ENCODE measurements at places on chromosomes 11 and 22.

- H3K27me3 ChIP-seq, result peaks cover 22% of the 10 kb centered on the region
- no peak overlapping the region for H3K27ac ChIP-seq
- no peak overlapping the region for H3K4me3 ChIP-seq
- peaks cover 2% of the 10 kb centered on the region for H3K4me1 ChIP-seq
Measured at GRCh38 chr11:69434471-69434931, 47.0 kb upstream of the LINC01488 start.

DNA sequence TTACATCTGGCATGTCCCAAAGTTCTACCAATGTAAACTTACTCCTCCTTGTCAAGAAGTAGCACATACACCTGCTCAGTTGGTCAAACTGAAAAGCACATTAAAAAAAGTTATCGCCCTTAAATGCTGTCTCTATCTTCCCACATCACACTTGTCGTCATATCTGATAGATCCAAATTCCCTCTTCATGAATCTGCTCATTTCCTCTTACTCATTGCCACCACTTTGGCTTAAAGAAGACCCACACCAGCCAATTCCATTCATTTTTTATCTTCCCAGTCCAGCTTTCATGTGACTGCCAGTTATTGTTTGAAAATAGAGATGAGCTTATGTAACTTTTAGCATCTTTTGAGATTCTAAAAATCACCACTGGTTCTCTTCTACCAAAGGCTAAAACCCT, 305.9 kb upstream of the MTNR1B start:
- no peak overlapping the region for H3K27ac ChIP-seq
- no peaks in the 10 kb centered on the region for H3K4me1 ChIP-seq
- no peaks in the 10 kb centered on the region for H3K27me3 ChIP-seq
- no peaks in the 10 kb centered on the region for H3K36me3 ChIP-seq

DNA sequence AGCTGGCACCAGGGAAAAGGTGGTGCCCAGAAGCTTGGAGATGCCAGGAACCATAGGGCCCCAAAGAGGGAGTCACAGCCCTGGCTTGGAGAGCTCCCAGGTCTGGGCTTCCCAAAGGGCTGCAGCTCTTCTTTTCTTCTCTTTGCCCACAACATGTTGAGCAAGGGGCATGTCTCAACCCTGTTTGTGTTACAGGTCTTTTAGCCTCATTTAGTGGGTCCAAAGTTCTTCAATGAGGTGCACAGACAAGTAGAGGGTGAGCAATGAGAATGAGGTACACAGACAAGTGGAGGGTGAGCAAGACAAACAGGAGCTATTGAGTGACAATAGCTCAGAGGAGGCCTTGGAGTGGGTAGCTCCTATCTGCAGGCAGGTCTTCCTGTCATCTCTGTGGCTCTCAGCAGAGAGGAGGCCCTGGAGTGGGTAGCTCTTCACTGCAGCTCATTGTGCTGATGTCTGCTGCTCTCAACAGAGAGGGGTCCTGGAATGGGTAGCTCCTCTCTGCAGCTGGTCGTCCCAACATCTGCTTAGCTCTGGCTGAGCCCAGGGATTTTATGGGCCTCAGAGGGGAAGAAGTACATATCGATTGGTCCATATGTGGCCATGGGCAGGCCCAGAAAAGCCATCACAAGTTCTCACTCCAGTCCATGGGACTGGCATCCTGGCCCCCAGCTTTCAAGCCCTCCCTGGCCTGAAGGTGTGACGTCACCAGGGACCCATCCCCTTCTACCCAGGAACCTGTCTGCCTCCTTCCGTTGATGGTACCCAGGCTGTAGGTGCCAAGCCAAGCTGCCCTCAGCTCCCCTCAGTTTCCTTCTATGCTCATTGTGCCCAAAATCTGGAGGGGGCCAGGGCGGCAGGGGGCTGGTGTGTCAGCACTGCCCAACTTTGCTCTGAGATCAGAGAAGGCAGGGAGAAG, 34.9 kb downstream of the WBP2NL start:
- no peaks in the 10 kb centered on the region for H3K27me3 ChIP-seq
- H3K36me3 ChIP-seq, result peaks cover 21% of the 10 kb centered on the region
- DNase-seq, result no peak
- H3K4me1 ChIP-seq, result peaks cover 23% of the 10 kb centered on the region
- no peak overlapping the region for H3K4me3 ChIP-seq

DNA sequence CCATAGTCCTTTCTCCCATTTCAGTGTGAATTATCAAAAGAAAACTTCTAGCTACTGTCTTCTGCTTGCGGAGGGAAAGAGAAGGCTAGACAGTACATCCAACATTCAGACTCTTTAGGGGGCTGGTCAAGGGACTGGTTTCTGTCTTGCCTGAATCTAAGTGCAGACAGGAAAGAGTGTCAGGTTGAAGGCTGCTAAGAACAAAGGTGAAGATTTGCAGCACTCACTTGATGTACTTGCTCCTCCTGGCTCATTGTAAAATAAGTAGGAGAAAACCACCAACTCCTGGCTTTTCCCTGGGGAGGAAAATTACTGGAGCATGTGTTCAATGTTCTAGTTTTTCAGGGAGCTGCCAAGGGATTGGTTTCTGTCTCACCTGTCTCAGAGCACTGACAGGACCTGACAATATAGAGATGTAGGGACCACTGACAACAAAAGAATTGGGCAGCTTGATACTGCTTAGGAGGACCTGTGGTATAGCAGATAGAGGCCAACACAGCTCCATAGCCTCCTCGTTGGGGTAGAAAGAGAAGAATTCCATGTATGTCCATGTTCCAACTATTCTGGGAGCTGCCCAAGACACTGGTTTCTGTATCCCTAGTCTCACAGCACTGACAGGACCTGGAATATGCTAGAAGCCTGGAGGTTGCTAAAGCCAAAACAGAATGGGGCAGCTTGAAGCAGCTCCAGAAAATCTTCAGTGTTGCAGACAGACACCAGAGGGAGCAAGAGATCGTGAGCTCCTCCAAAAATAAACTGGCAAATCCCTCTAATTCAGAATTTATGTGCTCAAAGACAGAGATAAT, 39.7 kb upstream of the MMP12 start:
- H3K4me3 ChIP-seq, result no peak overlapping the region
- H3K36me3 ChIP-seq, result no peaks in the 10 kb centered on the region
- peaks cover 31% of the 10 kb centered on the region for H3K27me3 ChIP-seq
- H3K27ac ChIP-seq, result no peak overlapping the region
- DNase-seq, result no peak

- no peak for DNase-seq
- H3K27ac ChIP-seq, result peak overlapping the region; percentile 97
- peaks cover 63% of the 10 kb centered on the region for H3K36me3 ChIP-seq
- no peaks in the 10 kb centered on the region for H3K27me3 ChIP-seq
Measured at GRCh38 chr22:39021552-39022250, 774 bp downstream of the APOBEC3D start.

- H3K4me1 ChIP-seq, result peaks cover 53% of the 10 kb centered on the region
- H3K4me3 ChIP-seq, result no peak overlapping the region
- peaks cover 12% of the 10 kb centered on the region for H3K36me3 ChIP-seq
- DNase-seq, result no peak
- no peaks in the 10 kb centered on the region for H3K27me3 ChIP-seq
Measured at GRCh38 chr11:65552388-65552951, 5.7 kb downstream of the LTBP3 start.

DNA sequence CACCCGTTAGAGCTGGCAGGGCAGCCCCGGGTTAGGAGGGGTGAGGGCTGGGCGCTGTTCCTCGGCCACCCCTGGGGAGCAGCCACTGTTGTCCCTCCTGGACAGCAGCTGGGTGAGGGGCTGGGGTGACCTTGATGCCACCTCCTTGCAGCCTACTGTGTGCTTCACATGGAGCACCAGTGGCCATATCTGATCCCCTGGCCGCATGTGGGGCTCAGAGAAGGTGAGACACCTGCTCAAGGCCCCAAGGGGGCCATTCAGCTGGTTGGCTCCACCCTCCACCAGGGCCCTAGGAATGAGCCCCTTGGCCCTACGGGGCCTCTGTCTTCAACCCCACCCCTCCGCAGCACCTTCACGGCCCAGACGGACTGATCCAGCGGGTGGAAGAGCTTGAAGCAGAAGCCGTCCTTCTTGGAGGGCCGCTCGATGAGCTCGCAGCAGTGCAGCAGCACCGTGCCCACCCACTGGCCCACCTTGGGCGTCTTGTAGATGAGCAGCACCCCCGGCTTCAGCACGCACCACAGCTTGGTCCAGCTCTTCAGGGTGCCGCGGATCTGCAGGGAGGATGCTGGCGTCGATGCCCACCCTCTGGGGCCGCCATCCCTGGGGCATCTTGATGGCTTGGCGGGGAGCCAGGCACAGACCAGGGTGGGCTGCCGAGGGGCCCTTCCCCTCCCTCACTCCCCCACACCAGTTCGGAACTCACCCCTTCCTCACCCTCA, 44.9 kb downstream of the OSBPL5 start:
- no peak for DNase-seq
- H3K4me1 ChIP-seq, result no peaks in the 10 kb centered on the region
- H3K4me3 ChIP-seq, result no peak overlapping the region
- no peaks in the 10 kb centered on the region for H3K27me3 ChIP-seq
- H3K27ac ChIP-seq, result no peak overlapping the region

- no peak for DNase-seq
- peaks cover 8% of the 10 kb centered on the region for H3K27me3 ChIP-seq
- H3K36me3 ChIP-seq, result no peaks in the 10 kb centered on the region
- H3K4me1 ChIP-seq, result peaks cover 7% of the 10 kb centered on the region
- no peak overlapping the region for H3K4me3 ChIP-seq
Measured at GRCh38 chr11:14750911-14751310, 107.3 kb downstream of the PDE3B start.

DNA sequence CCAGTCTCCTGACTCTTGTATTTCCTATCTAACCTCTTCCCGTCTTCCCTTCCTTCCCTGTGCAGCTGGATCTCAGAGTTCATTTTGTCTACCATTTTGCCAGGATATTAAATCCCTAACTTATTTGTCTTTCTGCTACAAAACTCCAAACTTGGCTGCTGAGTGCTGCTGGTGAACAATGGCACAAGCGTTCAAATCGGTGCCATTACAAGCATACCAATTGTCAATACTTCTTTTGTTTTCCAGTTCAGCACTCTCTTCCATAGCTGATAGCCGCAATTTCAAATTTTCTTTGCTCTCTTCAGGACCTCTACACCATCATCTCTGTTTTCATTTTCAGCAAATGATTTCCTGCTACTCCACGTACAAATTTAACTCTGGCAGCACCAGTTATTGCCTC, 13.4 kb downstream of the IL18 start:
- H3K27ac ChIP-seq, result no peak overlapping the region
- H3K4me1 ChIP-seq, result no peaks in the 10 kb centered on the region
- DNase-seq, result no peak
- H3K36me3 ChIP-seq, result no peaks in the 10 kb centered on the region
- no peaks in the 10 kb centered on the region for H3K27me3 ChIP-seq

DNA sequence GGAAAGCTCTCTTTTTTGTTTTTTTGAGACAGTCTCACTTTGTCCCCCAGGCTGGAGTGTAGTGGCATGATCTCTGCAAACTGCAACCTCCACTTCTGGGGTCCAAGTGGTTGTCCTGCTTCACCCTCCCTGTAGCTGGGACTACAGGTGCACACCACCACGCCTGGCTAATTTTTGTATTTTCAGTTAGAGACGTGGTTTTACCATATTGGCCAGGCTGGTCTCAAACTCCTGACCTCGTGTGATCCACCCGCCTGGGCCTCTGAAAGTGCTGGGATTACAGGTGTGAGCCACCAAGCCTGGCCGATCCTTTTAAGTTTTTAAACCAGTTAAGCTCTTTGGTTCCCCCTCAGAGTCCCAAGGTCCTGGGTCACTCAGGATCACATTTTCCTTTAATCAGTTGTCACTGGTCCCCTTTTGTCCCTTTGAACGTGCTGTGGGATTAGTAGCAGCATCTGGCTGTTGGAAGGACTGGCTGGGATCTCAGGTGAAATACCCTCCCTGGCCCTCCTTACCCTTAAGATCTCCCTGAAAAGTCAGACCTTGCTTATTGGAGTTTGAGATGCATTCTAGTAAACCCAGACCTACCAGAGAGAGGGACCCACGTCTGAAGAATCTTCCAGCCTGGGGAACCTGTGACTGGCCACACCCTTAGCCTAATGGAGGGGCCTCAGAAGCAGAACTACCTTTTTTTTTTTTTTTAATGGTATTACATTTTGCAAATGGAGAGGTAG, 8.1 kb downstream of the MALAT1 start:
- DNase-seq, result no peak
- no peak overlapping the region for H3K4me3 ChIP-seq
- peaks cover 60% of the 10 kb centered on the region for H3K4me1 ChIP-seq
- H3K36me3 ChIP-seq, result peaks cover 36% of the 10 kb centered on the region
- no peaks in the 10 kb centered on the region for H3K27me3 ChIP-seq

DNA sequence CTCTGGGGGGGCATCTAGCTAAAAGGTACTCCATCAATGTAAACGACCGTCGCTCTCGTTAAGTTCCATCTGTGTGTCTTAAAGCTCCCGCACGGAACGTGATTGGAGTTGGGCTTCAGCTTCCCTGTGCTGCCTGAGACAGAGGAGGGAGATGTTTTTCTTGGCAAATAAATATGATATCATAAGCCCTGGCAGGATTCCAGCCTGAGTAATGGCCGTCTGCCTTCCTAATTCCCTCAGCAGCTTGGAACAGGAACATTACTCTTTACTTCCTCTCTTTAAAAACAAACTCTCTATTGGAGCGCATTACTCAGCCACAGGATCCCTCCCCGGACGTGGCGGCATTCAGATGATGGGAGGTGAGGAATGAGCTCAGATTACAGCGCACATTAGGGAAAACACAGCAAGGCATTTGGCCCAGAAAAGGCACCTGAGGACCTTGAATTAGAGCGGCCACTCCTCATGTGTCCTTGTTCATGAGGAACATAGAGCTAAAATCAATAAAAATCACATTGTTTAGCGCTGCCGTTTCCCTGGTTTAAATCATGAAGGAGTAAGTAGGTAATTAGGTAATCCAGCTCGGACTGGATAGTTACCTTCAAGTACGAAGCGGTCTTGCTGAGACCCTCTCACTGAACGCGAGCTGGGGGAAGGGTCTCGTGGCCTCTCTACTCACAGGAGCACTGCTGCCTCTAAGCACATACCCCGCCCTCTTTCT, 230.4 kb downstream of the ST3GAL4 start:
- H3K27me3 ChIP-seq, result no peaks in the 10 kb centered on the region
- H3K4me1 ChIP-seq, result no peaks in the 10 kb centered on the region
- no peaks in the 10 kb centered on the region for H3K36me3 ChIP-seq
- H3K4me3 ChIP-seq, result no peak overlapping the region

GRCh38 chr11:133383689-133384088, 148.6 kb downstream of the OPCML start:
- no peaks in the 10 kb centered on the region for H3K27me3 ChIP-seq
- H3K4me3 ChIP-seq, result no peak overlapping the region
- no peak overlapping the region for H3K27ac ChIP-seq
- H3K36me3 ChIP-seq, result no peaks in the 10 kb centered on the region
- H3K4me1 ChIP-seq, result no peaks in the 10 kb centered on the region

DNA sequence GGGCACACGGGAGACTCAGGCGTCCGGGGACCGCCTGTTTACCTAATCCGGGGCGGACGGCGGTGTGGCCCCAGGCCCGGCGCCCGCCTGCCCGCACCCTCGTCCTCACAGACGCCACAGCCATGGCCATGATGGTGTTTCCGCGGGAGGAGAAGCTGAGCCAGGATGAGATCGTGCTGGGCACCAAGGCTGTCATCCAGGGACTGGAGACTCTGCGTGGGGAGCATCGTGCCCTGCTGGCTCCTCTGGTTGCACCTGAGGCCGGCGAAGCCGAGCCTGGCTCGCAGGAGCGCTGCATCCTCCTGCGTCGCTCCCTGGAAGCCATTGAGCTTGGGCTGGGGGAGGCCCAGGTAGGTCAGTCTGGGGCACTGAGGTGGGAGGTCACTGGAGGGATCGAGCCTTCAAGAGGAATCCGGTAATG, 10.0 kb upstream of the RAB1B start:
- peaks cover 33% of the 10 kb centered on the region for H3K4me1 ChIP-seq
- peak overlapping the region; percentile 93 for H3K27ac ChIP-seq
- H3K4me3 ChIP-seq, result peak overlapping the region; percentile 89
- peaks cover 37% of the 10 kb centered on the region for H3K36me3 ChIP-seq
- H3K27me3 ChIP-seq, result no peaks in the 10 kb centered on the region

- no peak overlapping the region for H3K27ac ChIP-seq
- DNase-seq, result no peak
- H3K27me3 ChIP-seq, result peaks cover 12% of the 10 kb centered on the region
- no peaks in the 10 kb centered on the region for H3K4me1 ChIP-seq
Measured at GRCh38 chr11:32256466-32256865, 165.6 kb downstream of the RCN1 start.
